ENCODE measurements at places on chromosomes 5 and 9.
A peak's percentile ranks its signal among the peaks of the same experiment; 100 is the strongest.

DNA sequence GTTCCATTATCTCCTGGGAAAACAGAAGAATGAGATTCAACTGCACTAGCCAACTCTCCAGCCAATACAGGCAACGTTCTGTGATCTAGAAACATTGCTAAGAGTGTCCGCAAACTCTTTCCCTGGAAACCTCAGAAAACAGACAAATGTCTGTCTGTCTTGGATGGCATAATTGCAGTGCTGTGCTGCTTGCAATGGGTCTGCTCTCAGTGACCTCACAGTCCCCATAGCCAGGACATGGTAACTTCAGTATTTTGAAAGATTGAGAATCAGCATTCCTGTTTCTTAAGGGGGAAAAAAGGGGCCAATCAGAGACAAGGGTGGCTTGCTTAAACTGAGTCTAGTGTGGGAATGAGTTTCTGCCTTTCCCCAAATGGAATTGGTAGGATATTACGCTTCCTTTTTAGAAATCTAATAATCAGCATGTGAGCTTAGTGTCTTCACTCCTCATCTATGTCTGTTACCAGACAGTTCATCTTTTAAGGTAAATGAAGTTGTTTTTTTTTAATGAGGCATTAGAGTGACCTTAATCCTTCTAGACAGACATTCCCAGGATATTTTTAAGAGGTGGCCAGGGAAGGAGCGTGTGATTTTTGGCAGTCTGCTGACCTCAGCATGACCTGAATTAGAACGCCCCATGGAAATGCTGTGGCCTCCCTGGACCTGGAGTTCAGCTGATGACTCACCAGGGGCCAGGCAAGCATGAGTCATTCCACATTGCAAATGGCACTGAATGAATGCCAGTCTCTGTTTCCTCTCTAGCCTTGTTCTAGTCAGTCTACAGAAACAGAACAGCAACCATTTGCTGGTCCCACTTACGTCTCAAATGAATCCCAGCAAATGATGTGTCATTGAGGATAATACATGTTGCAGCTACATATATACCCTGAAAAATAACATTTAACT is 210.2 kb upstream of the ACTBL2 start:
- peak; percentile 5 for DNase-seq

DNA sequence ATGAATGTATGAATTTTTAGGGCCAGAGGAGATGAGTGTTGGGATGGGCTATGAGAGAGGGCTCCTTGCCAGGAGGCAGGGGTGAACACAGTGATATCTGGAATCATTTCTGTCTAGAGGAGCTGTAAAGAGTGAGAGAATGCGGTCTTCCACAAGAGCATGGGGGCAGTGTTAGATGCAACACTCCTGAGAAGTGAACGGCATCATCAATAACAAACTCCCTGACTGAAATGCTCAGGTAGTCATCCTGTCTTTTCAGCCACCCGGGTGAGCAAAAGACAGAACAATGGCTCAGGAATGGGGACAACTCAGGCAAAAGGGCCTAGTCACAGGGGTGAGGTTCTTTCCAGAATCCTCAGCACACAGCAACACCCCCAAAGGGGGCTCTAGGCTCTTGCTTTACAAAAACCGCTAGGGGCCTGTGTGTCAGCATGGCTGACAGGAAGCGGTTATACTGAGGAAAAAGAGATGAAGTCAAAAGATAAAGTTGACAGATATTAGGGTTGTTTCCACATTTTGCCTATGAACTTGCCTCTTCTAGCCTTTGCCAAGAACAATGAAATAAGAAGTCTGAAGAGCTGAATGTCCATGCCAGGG is 104.6 kb upstream of the LRRTM2 start:
- peak; percentile 39 for DNase-seq

DNA sequence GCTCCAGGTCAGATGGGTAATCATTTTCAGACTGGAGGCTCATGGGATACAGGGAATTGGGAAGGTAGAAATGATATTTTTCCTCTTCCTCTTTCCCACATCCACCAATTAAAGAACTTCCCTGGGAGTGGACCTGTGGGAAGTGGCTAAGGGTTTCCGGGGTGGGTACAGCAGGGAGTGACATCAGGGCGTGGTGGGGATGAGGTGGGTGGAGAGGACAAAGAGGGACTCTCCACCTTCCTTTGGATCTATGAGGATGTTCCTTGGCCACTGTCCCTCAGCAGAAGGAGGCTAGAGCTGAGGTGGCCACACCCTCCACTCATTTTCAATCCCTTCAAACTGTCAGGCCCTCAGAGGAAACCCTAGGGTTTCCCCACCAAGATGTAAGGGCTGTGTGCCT is 54.7 kb downstream of the IRF1 start:
- DNase-seq: no peak

- no peak for DNase-seq
Observed at GRCh38 chr9:86459191-86459590, 105.0 kb upstream of the TUT7 start.

- no peak for DNase-seq
Observed at GRCh38 chr9:86788456-86788855, 158.8 kb downstream of the GAS1 start.

DNA sequence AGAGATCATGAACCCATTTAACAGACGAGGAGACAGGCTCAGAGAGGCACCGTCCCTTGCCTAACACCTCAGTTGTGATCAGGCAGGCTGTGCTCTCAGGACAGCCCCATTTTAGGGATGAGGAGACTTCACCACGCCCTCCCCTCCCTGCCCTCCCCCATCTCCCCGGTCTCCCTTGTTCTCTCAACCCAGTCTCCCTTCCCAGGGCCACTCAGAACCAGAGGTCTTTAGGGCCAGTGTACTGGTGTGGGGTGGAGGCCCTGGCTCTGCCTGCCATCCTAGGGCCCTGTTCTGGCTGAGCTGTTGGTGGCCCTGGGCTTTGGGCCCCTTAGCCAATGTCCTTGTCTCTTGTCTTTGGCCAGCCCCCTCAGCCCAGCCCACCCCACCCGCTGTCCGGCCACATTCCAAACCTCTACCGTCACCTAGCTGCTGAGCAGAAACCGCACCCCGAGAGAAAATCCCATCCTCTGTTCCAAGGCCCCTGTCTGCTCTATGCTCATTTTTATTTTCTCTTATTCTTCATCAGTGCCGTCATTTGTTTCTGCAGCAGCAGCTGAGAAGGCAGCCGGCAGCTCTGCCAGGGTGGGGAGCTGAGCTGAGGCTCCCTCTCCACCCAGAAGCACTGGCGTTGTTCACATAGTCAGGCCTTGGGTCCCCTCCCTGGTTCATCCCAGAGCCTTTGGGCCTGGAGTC is 33.9 kb downstream of the OLFML2A start:
- DNase-seq: no peak

GRCh38 chr5:149860801-149861322 is 83.7 kb downstream of the PDE6A start:
- DNase-seq: peak; percentile 19

DNA sequence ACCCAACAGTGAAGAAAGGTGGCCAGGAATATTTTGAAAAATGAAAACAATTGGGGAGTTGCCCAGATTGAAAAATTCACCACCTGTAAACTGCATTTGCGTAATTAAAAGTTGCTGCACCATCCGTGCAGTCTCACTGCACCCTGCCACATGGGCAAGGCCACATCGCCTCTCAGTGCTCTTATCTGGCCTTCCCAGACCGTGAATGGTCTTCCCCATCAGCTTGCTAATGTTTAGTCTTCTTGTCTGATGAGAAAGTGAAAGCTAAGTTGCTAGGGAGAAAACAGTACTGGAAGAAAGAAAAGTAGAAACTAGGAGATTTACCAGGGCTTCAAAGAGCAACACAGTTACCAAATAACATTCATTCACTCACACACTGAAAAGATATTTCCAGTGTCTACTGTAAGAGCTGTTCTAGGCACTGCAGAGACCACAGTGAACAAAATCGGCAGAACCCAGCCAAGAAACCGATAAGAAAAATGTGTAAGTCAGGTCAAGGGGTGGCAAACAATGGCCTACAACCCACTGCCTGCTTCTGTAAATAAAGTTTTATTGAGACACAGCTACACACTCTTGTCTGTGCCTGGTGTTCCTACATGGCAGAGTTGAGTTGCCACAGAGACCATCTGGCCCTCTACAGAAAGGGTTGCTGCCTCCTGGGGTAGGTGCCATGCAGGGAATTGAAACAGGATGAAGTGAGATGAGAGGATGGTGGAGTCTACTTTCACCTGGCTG is 51.2 kb upstream of the CTSL start:
- DNase-seq: no peak

DNA sequence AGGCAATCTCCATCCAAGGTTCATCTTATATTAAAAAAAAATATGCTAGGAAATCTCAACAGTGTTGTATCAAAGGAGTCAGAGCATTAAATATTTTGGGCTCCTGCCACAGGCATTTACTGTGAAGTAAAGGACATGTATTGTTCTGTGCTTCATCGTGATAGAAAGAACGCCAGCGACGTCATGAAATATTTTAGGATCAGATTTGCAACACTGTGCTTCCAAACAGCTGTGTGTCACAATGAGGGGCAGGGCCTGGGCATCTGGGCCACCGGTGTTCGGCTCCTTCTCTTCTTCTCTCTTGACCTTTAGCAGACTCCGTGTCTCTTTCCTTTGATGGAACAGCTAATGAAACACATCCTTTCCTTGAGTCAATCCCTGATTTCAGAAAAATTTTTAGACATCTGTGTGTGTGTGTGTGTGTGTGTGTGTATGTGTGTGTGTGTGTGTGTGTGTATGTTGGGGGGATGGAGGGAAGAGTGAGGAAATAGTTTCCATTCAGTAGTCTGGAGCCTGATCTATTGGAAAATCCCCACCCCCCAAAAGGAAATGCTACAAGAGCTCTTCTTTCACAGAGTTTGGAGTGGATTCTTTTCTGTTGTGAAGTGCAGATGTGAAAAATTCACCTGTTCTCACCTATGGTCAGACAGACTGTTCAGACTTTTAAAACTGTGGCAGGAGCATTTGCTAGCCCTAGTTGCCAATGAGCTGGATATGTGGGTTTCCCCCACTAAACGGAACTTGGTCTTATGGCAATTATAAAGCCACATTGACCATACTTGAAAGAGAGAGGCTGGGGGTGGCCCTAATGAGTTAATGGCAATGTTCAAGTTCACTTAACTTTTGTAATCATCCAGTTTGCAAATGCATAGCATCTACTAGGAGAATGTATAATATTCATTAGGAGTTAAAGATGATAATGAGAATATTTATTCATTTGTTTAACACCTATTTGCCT is 18.1 kb upstream of the TNC start:
- DNase-seq: no peak

GRCh38 chr9:73143711-73144328 is 7.8 kb upstream of the ANXA1 start:
- DNase-seq: no peak

- DNase-seq: no peak
Observed at GRCh38 chr5:112412346-112412745, 6.7 kb downstream of the EPB41L4A start.

Data from activated naive CD8-positive, alpha-beta T cell treated with anti-CD3 and anti-CD28 coated beads, Interleukin-2, amount 50 U/mL, for 24 hours (primary cell).